Activated T-cell treated with anti-CD3 and anti-CD28 coated beads for 48 hours (primary cell): ENCODE measurements at places on chromosomes 11 and 22.

DNA sequence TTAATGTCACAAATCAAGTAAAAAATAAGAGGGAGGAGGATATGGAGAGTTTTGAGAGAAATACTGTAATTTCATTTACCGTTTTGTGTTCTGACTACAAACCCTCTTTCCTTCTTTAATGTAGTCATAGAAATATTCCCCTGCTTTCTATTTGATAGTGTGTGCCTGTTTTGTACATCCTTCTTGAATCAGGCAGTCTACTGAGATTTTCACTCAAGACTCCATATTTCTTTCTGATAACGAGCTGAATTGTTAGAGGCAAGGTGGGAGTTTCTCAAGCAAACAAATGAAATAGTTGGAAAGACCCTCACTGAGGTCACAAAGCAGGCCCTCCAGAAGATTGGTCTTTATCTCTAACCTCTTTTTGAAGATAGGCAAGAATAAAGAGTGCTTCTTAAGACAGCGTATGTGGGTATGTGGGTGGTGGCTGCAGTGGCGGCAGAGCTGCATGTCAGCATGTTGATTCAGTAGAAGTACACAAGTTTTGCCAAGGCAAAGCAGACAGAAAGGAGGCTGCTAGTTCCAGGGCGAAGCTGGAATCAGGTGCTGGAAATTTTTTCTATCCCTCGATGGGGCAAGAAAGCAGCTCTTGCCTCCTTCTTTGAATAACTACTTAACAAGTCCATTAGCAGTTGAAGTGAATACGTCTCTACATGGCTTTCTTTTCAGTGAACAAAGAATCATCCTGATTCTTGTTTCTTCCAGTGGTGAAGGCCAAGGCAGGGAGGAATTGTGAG lies 164.2 kb downstream of the FAM76B start:
- DNase-seq, result no peak

GRCh38 chr22:25369041-25369440 lies 149.6 kb downstream of the CRYBB2 start:
- DNase-seq, result no peak

- no peak for DNase-seq
Measured at GRCh38 chr22:50691521-50691920, 18.9 kb downstream of the SHANK3 start.

GRCh38 chr22:29003975-29004646 lies 57.5 kb downstream of the C22orf31 start:
- DNase-seq, result no peak

DNA sequence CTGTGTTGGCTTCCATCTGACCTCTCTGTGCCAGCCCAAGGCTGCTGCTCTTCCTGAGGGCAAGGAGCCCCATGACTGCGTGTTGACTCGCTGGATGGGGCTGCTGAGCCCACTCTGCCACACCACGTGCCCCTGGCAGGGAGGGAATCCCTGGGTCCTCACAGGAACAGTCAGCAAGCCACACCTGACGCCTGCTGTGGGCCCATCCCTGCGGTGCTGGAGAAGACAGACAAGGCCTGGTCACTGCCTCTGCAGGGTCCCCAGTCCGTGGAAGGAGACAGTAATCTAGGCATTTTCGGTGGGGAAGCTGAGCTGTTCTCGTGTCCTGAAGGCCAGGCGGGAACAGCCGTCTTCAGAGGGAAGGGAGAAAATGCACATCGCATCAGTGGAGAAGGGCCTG lies 10.6 kb upstream of the PPP6R3 start:
- no peak for DNase-seq

DNA sequence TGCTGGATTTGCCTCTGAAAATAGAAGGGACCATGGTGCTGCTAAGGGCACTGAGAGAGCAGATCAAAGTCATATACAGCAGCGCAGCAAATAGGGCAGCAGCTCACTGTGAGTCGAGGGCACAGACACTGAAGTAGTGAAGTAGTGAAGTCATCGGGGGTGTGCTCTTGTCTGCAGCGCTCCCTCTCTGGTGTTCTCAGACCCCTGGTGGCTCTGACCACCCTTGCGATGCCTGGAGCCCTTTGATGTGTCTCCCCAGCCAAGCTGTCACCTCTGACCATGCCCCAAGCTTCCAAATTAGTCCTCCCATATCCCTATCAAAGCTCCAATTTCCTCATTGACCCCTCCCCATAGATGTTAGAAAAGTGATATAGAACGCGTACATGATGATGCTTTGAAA lies 27.7 kb upstream of the EIF3M start:
- DNase-seq, result no peak

- DNase-seq, result no peak
Measured at GRCh38 chr11:86444981-86445380, 70.3 kb downstream of the CCDC81 start.

- DNase-seq, result no peak
Measured at GRCh38 chr11:63845911-63846310, 7.0 kb downstream of the MARK2 start.

DNA sequence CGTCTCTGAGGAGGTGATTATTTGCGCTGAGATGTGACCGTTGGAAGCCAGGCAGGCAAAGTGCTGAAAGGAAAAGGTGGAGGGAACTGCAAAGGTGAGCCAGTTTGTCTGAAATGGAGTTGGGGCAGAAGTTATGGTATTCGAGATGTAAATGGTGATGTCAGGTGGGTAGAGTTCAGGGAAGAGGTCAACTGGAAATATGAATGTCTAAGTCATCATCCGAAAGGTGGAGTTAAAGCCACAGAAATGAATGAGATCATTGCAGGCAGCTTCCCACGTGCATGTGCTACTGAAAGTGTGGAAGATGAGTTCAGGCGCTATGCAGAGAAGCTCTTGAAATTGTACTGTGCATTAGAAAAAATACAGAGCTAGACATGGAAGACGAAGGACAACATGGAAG lies 2.2 kb upstream of the BPIFC start:
- no peak for DNase-seq

DNA sequence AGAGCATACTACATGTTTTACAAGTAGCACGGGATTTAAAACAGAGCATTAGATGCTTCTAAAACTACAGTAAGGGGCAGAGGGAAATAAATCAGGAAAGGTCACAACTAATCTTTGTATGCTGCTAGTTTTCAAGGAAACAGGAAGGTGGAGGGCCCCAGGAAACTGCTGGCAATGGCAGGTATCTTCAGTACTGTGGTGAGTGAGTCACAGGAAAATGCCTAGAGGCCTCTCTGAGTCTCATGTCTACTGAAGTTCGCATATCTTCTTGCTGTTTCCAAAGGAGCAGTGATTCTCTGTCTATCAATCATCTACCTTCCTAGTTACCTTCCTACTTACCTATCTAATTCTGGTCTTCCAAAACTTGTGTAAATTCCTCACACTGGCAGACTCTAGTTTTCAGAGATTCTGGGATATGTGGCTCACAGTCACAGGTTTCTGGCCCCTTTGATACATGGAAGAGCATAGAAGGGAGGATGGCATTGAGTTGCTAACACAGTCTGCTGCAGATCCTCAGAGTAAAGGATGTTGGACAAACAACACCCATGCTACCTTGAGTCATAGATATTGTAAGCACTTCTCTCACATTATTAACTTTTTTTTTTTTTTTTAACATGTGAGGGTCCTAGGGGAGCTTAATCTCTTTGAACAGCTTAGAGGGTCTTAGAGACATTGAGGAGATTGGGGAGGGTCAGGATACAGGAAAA lies 58.8 kb upstream of the SYN3 start:
- no peak for DNase-seq

DNA sequence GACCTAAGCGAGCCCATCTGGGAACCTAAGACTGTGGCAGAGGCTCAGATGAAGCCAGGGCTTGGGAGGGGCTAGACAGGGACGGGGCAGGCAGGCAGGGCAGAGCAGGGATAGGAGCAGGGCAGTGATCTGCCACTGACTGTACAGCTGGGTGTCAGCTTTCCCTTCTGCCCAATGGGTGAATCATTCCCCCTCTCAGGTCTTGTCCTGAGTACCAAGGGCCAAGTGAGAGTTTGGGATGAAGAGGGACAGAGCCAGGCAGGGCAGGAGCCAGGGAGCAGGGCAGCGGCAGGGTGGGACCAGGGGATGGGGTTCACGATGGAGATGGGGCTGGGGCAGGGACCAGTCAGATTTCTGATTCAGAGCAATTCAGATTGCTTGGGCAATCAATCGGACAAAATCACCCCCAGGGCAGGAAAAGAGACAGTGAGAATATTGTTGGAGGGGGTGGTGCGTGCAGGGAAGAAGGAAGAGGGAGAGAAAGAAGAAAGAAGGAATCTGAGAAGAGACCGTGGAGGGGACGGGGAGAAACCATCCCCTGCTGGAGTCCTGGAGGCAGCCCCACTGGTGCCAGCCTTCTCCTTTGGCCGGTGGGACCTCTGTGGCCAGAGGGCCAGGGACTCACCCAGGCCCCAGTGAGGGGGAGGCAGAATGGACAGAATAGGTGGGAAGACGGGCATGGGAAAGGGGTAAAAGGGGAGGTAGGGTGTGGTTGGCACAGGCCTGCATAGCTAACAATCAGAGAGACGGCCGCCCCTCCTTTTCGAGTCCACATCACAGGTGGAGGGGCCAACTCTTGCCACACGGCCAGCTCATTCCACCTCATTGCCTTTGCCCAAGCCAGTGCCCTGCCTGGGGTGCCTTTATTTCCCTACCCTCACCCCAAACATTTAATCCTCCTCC lies 47.2 kb downstream of the CYTH4 start:
- no peak for DNase-seq

DNA sequence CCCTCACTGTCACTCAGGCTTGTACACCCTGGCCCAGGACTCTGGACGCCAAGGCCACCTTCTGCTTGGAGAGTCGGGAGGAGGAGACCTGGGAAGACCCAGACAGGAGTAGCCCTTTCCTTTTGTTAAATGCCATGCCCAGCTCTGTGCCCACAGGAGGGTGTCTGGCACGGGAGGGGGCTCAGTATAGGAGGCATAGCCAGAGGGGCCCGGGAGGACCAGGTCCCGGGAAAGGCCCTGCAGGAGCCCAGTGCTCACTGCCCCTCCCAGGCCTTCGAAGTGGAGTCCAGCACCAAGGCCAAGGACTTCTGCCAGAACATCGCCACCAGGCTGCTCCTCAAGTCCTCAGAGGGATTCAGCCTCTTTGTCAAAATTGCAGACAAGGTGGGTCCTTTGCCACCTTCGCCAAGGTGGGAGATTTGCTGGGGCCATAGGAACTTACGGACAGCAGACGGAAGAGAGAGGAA lies 79.0 kb downstream of the MYO7A start:
- DNase-seq, result no peak

GRCh38 chr11:1920909-1921573 lies 1.5 kb downstream of the TNNT3 start:
- no peak for DNase-seq

- no peak for DNase-seq
Measured at GRCh38 chr11:29124470-29124869, 892.4 kb downstream of the KCNA4 start.

- DNase-seq, result no peak
Measured at GRCh38 chr11:21794306-21794705, 398.6 kb upstream of the ANO5 start.

- DNase-seq, result no peak
Measured at GRCh38 chr11:47434011-47434786, 8.0 kb upstream of the PSMC3 start.

DNA sequence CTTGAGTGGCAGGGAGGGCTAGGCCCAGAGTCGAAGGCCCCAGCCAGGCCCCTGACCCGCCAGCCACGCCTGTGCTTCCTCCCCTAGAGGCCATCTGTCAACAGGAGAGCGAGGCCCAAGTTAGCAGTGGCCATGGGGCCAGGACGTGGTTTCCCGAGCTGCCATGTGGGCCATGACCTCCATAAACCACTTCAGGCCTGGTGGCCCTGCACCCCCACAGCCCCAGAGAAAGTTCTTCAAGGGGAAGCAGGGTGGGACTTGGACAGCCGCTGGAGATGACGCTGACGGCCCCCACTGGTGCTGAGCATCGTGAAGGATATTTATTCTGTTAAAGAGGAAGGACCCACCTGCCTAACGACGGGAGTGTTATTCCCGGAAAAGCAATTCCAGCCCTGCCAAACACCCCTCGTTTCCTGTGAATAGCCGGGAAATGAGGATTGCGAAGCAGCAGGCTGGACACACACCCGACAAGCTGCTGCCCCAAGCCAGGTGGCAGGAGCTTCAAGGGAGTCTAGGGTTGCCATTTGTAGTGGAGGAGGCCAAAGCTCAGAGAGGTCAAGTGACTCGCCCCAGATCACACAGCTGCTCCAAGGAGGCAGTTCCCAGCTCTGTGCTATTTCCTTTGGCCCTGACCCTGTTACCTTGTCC lies 12.8 kb downstream of the PRR5 start:
- DNase-seq, result no peak

GRCh38 chr11:116972691-116973090 lies 125.5 kb downstream of the SIK3 start:
- no peak for DNase-seq

DNA sequence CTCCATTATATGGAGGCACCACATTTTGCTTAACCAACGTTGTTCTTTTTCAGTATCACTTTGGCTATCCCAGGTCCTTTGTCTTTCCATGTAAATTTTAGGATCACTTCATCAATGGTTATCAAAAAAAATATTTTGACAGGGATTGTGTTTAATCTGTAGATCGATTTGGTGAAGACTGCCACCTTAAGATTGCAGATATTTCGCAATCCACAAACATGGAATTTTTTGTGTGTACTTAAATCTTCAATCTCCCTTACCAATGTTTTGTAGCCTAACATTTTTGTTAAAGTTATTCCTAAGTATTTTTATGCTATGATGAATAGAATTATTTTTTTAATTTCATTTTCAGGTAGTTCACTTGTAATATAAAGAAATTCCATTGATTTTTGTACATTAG lies 18.6 kb downstream of the PLAAT5 start:
- DNase-seq, result no peak

DNA sequence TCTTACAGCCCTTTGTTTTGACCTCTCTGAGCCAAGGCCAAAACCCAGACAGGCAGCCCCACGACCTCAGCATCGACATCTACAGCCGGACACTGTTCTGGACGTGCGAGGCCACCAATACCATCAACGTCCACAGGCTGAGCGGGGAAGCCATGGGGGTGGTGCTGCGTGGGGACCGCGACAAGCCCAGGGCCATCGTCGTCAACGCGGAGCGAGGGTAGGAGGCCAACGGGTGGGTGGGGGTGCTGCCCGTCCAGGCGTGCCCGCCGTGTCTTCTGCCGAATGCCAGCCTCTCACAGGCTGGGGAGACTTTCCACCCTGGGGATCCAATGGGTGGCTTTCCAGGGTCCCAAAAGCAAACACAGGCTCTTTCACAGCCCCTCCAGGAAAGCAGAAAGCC lies 37.1 kb upstream of the PPP6R3 start:
- no peak for DNase-seq

DNA sequence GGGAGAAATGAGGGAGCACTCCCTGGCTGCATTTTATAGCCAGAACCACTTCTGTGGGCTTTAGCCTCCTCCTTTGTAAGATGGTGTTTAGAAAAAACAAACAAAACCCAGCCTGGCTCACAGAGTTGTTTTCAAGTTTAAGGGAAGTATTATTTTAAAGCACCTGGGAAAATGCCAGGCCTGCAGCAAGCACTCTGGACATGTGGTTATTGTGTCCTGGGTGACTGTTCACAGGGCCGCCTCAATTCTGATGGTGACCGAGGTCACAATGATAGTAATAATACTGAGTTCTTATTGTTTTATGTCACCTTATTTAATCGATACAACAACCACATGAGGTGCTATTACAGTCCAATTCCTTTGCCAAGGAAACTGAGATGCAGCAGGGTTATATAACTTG lies 20.7 kb upstream of the SLC22A12 start:
- DNase-seq, result no peak

- peak; percentile 74 for DNase-seq
Measured at GRCh38 chr22:42661985-42662831, 13.0 kb upstream of the CYB5R3 start.

- no peak for DNase-seq
Measured at GRCh38 chr11:13869398-13869886, 93.1 kb upstream of the SPON1 start.

- DNase-seq, result no peak
Measured at GRCh38 chr22:40485813-40486667, 115.6 kb downstream of the SGSM3 start.

GRCh38 chr11:16986434-16987204 lies 27.6 kb downstream of the PLEKHA7 start:
- peak; percentile 46 for DNase-seq
